H54 (cell line): ENCODE measurements at places on chromosomes 6 and 20.

DNA sequence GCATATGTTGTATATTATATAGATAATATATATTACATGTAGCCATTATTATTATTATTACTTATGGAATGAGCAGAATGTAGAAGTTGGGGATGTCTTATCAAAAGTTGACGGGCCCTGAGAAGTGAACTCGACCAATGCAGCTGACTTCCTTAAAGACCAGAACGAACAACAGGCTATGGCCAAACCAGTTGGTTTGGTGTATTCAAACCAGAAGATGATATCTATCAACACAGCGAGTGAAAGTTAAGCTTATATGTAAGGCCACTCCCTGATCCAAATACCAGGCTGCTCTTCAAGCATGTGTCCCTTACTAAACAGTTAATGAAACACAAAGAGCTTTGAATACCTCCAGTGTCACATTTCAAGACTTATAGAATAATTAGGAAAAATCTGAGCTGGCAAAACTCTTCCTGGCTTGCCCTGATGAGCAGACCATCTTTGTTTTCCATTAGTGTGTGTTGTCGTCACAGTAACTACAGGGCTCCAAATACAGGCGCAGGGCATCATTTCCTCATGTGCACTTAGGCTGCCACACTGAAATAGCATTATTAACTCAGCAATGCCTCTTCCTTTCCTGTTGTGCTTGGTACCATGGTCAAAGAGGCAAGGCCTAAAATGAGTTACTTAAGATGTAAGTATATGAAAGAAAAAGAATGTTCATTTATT is 6.6 kb downstream of the FILIP1 start:
- no peak for DNase-seq

- DNase-seq, result no peak
Measured at GRCh38 chr6:35629876-35630378, 58.8 kb downstream of the FKBP5 start.

DNA sequence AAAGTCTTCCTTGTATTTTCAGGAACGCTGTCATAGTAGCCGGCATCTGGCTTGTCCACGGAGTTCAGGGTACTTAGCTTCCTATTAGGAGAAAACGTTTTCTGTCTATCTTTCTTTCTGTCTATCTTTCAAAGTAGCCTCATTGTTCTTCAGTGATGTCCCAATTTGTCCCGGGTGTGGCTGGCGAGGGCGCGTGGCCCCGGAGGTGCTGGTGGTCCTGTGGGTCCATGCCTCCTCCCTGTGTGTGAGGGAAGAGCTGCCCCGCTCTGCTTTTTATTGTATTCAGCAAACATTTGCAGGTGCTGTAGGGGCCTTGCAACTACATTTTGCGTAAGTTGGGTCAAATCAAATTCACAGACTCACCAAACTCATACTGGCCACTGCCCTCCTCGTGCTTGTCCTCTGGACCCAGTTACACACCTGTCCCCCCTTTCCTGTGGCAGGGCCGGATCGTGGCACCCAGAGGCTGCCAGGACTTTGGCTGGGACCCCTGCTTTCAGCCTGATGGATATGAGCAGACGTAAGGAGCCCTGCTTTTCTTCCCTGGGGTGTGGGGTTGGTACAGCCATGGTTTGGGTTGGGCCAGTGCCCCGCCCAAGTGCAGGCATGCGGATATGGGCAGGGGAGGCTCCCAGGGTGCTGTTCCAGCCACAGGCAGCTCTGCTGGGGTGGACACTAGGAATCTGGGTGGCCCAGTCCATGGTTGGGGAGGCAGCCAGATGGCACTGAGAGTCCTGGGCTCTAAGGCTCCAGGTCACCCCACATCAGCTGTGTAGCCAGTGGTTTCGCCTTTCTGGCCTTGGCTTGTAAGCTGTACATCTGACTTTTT is 12.3 kb downstream of the ITPA start:
- no peak for DNase-seq

DNA sequence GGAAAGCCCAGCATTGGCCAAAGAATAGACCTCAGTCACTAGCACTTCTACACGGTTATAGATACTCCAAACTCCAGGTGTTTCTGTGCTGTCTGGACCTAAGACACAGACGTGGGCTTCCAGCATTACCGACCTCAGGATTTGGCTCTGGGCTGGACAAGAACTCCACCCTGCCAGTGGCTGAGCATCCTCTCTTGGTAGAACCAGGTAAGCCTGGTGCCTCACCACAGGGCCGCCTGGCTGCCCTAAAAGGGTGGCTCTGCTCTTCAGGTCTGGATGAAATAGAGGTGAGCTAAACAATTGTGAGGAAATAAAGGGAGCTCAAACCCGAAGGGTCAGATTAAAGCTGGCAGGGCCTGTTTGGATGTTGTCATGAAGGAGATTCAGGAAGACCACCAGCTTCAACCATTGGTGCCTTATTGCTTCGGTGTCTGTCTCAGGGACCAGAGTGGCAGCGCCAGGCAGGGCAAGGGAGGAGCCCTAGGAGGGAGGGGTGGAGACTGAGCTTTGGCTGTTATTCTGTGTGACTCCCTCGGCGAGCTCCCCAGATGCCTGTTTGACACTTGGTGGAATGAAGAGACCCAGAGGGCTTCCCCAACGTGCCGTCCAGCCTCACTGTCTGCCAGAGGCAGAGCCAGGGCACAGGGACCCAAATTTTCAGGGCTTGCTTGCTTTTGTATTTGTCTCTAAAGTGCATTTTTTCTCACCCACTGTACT is 8.6 kb downstream of the SYNDIG1 start:
- DNase-seq, result no peak

GRCh38 chr6:33620158-33620855 is 815 bp upstream of the ITPR3 start:
- no peak for DNase-seq

GRCh38 chr6:168724669-168725570 is 283.9 kb downstream of the SMOC2 start:
- DNase-seq, result no peak

GRCh38 chr6:11213422-11214021 is 18.9 kb downstream of the NEDD9 start:
- DNase-seq, result no peak

DNA sequence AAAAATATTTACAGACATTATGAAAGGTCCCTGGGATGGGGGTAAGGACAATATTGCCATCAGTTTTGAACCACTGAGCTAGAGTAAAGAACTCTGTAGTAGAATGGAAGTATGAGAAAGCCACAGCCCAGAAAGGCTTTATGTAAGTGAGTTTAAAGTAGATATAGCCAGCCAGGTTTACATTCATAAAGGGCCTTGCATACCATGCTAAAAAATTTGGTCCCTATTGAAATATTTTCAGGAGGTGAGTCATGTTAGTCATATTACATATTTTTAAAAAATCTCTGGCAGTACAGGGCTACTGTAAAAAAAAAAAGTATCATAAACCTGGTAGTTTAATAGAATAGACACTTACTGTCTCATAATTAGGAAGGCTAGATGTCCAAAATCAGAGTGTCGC is 3.5 kb downstream of the ZKSCAN8 start:
- DNase-seq, result no peak

- DNase-seq, result no peak
Measured at GRCh38 chr6:42537536-42537935, 26.3 kb upstream of the UBR2 start.

GRCh38 chr20:21251278-21251677 is 51.9 kb upstream of the XRN2 start:
- peak; percentile 19 for DNase-seq

- no peak for DNase-seq
Measured at GRCh38 chr6:84877515-84878210, 113.3 kb upstream of the TBX18 start.

DNA sequence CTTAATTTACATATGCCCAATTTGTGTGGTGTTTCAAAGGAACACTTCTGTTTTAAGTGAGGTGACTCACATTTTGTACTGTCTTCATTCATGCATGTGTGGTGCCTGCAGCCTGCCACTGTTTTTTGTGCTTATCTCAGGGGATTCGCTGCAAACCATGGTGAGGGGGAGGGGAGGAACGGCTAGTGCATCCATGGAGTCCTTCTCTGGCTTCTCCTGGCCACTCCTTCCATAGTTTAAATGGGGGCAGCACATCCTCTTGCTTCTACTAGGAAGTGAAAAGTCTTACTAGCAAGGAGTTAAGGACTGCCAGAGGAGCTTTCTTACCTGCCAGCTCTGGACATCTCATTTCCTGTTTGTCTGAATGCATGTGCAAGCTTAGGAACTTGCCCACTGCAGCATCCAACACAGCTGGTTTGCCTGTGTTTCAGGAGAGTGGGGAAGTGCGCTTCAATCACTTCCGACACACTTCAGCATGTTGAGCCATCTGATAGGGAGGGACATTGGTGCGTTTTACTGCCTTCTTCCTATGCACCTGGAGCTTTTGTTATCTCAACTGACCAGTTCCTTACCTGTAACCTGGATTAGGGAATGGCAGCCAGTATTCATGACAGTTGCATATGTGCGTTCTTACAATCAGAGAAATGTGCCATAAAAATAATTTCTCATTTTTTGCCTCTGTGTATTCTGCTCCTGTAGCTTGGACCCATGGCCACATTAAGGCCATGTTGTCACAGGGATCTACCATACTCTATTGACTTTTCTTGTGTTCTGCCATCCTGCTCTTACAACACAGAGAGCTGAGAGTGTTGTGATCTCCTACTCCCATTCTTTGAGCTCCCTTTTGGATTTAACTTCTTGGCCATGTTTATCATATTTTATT is 211.3 kb downstream of the ARID1B start:
- no peak for DNase-seq

DNA sequence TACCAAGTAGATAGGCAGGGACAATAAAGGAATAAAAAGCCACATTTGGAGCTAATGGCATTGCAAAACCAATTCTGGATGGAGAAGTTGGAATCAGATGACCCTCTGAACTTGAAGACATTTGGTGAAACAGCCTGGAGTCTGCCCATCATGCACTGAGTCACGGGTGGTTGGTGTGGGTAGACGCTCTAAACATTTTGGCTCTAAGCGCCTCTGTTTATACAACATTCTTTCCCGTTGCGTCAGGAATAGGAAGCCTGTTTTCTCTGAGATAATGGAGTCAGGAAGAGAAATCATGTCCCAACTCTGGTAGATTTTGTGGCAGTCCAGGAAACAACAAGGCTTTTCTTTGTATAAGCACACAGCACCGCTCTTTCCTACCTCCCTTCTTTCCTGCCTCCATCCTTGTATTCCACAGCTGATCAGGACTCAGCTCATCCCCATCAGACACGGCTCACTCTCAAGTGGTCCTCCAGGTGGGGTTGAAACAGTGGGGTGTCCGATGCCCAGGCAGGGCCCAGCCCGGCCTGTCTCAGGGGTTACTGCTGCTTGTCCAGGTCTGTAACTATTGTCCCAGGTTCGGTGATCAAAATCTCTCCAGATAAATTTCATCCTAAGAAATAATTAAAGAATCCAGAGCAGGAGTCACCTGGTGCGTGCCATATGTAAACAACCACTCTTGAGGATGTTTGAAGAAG is 12.1 kb upstream of the RAMACL start:
- DNase-seq, result peak; percentile 49

GRCh38 chr6:43090559-43090956 is 14.4 kb downstream of the PTK7 start:
- DNase-seq, result no peak

DNA sequence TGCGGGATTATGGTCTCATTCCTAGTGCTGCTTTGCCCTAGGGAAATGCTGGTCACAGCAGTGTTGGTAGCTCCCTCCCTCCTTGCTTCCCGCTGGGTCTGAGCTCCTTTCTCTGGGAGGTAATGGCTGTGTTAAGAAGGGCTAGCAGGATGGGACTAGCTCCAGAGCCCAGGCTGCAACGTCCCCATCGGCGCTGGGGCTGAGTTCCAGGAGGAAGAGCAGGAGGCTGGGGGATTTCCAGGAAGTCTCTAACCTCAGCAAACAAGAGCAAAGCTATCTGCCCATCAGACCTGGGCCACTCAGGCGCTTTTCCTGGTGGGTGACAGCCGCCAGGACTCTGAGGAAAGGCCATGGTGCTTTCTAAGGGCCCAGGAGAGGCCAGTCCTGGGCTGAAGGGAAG is 174.2 kb downstream of the DLL1 start:
- DNase-seq, result no peak

- no peak for DNase-seq
Measured at GRCh38 chr6:1709234-1709641, 99.5 kb downstream of the FOXC1 start.

- no peak for DNase-seq
Measured at GRCh38 chr6:86707545-86708120, 229.7 kb upstream of the HTR1E start.

DNA sequence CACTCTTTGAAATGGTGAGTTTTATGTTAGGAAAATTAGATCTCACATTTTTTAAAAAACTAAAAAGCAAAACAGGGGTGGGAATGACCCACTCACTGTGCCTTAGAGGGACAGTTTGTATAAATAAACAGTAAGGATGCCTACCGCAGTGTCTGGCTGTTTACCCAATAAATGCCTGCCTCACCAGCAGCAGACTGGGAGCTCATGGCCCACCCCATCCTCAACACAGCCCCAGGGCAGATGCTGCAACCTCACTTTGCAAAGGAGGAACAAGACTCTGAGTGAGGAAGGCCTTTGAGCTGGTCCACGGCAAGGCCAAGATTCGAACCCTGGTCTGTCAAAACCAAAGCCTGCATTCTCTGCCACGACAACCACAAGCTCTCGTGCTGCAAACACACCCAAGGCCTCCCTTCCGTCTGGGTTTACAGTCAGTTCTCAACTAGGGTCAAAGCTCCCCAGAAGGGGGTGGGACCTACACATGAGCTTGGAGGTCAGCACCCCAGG is 77.8 kb downstream of the BMP7 start:
- no peak for DNase-seq

GRCh38 chr20:62595491-62595890 is 46.8 kb upstream of the SLCO4A1 start:
- peak; percentile 79 for DNase-seq

DNA sequence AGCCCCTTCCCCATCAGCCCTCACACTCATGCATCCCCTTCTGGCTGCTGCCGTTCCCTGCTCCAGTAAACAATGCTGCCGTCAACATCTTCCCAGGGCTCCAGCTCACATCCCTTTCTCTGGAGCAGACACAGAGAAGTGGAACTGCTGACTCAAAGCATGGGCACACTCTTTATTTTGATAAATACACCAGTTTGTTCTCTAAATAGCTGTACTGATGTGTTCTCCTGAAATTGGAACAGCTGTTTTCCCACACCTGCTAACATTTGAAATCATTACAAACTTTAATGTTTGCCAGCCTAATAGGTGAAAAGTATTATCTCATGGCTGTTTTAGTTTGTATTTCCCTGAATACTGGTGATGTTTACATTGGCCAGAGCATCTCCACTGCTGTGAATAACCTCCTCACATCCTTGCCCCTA is 102.1 kb upstream of the NXT1 start:
- DNase-seq, result no peak
